Stimulated activated CD4-positive, alpha-beta T cell treated with anti-CD3 and anti-CD28 coated beads, TNF-alpha, amount 100 ng/mL, for 4 hours (primary cell): ENCODE measurements at places on chromosomes 11 and 22.

- no peak for DNase-seq
Measured at GRCh38 chr22:34879001-34879400, 187.0 kb upstream of the ISX start.

GRCh38 chr11:65204646-65205601, 23.2 kb downstream of the CAPN1 start:
- no peak for DNase-seq

- DNase-seq: peak; percentile 33
Measured at GRCh38 chr22:24230911-24231656, 13.8 kb downstream of the GGT5 start.

GRCh38 chr11:110513259-110513801, 83.6 kb downstream of the FDX1 start:
- no peak for DNase-seq

DNA sequence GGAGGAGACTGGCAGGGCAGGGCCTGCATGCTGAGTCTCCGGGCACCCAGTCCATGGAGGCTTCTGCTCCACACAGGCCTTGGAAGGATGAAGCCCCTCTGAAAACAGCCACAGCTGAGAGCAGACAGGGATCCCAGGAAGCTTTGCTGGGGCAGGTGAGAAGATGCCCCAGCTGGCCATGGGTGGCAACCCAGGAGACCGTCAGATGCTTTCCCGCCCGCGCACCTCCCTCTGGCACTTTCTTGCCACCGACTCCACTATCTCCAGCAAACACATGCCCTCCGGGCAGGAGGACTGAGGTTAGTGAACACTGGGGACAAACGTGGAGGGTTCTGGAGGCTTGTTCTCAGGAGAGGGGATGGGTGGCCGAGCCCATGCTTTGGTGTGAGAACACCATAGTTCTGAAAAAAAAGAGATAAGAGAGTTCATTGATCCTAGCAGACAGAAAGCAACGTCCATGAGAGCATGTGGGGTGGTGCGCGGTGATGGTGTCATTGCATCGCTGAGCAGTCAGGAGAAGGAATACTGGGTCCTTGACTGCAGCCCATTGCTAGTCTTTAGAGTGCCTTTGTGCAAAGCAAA, 2.3 kb downstream of the C1QTNF6 start:
- DNase-seq: no peak

DNA sequence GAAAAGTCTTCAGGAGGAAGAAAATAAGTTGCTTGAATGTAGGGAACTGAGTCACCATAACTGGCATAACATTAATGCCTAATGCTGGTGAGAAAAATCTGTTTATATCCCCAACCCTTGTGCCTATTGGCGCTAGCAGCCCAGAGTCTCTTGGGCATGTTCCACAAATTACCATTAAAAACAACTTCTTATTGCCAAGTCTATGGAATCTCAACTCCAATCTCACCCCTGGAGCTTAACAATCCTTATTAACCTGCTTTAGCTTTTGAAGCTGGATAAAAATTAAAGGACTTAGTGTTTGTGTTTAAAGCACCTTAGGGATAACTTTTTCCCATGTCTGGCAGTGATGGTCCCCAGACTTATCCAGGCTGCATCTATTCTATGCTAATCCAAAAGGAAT, 143.0 kb downstream of the APIP start:
- no peak for DNase-seq
